CD4-positive, alpha-beta memory T cell (primary cell): ENCODE measurements at places on chromosomes 13 and 19. TPM values are rescaled to one million over a fixed set of nuclear protein-coding genes. Genes with fewer than 3 reads are reported as not detected.

Gene NEK3
- total RNA-seq, result 8.2 TPM

Gene CALR3
- total RNA-seq, result not detected

Gene ZNF100
- 15.9 TPM for total RNA-seq

Gene KIR3DL1
- total RNA-seq, result not detected

DNA sequence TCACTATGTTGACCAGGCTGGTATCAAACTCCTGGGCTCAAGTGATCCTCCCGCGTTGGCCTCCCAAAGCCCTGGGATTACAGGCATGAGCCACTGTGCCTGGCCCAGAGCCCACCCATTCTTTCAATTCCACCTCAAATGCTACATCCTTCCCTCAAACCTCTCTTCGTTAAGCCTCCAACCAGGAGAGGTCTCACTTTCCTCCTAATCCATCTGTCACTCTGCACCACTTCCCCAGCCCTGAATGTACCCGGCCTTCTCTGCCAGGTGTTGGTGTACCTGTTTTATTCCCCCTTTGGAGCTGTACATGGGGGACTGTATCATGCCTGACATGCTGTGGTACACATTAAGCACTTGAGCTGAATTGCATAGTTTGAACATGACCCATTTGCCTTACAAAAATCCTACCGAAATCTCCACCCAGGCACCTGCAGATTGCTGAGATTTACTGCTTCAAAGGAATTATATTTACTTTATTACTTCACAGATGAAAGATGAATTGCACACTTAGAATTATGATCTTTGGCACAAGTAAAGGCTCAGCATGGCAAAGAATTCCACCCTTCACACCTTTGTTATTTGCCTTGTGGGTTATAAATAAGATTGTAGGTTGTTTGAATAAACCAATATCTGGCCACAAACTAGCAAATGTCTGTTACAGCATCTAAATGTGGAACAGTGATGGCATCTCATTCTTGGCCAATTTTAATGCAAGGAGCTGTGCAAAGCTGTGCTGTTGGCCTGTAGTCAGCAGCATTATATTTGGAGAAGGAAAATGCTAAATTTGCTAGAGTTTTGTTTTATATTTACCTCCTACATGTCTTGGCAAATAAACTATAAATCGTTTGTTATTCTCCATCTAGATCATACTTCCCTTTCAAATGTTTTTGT lies 15.6 kb upstream of the WASF3 start:
- DNase-seq, result no peak

- DNase-seq, result no peak
These were observed 134.3 kb upstream of the MYO16 start for GRCh38 chr13:108494991-108495645.

DNA sequence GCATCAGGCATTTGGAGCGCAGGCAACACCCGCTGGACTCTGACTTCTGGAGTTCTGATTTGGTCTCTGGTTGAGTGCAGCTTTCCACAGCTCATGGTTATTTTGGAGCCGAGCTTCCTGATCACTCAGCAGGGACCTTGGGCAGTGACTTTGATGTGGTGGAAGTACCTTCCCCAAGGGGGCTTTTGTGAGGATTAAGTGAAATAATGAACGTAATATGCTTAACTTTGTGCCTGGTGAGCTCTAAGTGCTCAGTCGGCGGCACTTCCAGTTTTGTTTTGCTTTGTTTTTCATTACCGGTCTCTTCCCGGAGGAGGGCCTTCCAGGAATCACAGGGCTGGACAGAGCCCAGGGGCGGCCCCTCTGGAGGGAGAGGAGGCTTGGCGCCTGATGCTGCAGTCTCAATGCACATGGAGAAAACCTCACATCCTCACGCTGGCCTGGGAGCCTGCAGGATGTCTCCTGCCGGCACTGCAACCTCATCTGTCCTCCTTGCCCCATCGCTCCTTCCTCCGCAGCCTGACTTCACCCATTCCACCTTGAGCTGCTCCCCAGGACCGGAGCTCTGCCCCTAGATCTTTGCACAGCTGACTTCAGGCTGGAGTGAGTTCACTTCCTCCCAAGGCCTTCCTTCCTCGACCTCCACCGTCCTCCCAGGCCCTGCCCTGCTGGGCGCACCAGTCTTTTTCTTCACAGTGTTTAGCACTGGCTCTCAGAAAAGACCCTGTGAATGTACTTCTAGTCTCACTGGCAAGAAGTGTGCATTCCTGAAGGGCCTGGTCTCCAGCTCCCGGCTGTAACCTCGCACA lies 1.5 kb downstream of the PLEKHF1 start:
- DNase-seq, result no peak

GRCh38 chr13:106466691-106467426 lies 68.6 kb downstream of the EFNB2 start:
- DNase-seq, result no peak

GRCh38 chr13:98033277-98034247 lies 80.1 kb downstream of the IPO5 start:
- no peak for DNase-seq
